ENCODE measurements at places on chromosomes 1 and 21. TPM values are rescaled to one million over a fixed set of nuclear protein-coding genes. Genes with fewer than 3 reads are reported as not detected.

FOXO6 gene
- 0.24 TPM for total RNA-seq

ATP6V1G3 gene
- not detected for total RNA-seq

CFHR1 gene
- total RNA-seq: not detected

- peaks cover 8% of the 10 kb centered on the region for H3K27me3 ChIP-seq
- peak within 1 kb of the TSS; percentile 92 for H3K27ac ChIP-seq
- peaks cover 56% of the 10 kb centered on the region for H3K4me1 ChIP-seq
- H3K4me3 ChIP-seq: peak within 1 kb of the TSS; percentile 87
- H3K36me3 ChIP-seq: peaks cover 26% of the 10 kb centered on the region
These were observed at the start of gene TMEM63A for GRCh38 chr1:225881959-225882693. Gene TMEM63A (minus strand): TSS chr1:225882380. CDS start chr1:225877580, 4,800 bp downstream.

- no peaks in the 10 kb centered on the region for H3K27me3 ChIP-seq
- H3K4me1 ChIP-seq: no peaks in the 10 kb centered on the region
- H3K27ac ChIP-seq: no peak overlapping the region
- no peak for DNase-seq
- no peaks in the 10 kb centered on the region for H3K36me3 ChIP-seq
These were observed 86.1 kb upstream of the CYYR1 start for GRCh38 chr21:26659182-26659581.

DNA sequence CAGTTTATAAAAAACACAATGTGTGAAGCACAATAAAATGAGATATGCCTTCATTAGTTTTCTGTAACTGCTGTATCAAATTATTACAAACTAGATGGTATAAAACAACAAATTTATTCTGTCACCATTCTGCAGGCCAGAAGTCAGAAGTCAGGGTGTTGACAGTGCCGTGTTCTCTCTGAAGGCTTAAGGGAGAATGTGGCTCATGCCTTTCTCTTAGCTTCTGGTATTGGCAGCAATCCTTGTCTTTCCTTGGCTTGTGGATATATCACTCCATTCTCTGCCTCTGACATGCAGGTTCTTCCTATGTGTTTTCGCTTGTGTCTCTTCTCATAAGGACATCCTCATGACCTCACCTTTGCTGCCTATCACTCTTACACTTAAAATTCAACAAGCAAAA is 10.1 kb downstream of the NEK7 start:
- no peaks in the 10 kb centered on the region for H3K27me3 ChIP-seq
- no peak for DNase-seq
- H3K4me3 ChIP-seq: peak overlapping the region; percentile 75
- peaks cover 86% of the 10 kb centered on the region for H3K4me1 ChIP-seq
- peak overlapping the region; percentile 92 for H3K27ac ChIP-seq
- peaks cover 8% of the 10 kb centered on the region for H3K36me3 ChIP-seq

DNA sequence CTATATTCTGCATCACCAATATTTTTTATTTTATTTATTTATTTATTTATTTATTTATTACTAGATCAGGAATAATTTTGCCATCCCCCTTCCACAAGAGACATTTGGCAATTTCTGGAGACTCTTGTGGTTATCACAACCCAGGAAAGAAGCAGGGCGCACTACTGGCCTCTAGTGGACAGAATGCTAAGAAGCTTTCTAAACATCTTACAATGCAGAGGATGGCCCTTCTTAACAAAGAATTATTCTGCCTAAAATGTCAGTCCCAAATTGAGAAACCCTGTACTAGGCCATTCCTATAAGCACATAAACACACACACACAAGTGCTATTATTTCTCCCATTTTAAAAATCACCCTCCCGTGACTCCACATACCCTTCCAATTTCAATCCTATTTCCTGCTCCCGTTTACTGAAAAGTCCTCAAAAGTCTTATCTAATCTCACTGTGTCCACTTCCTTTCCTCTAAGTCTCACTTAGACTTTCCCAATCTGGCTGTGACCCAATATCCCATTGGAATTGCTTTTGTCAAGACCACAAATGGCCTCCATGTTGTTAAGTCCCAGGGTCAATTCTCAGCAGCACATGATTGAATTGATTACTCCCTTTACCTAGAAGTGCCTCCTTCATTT is 43.7 kb upstream of the RNF11 start:
- no peak overlapping the region for H3K4me3 ChIP-seq
- H3K4me1 ChIP-seq: no peaks in the 10 kb centered on the region
- H3K27me3 ChIP-seq: peaks cover 4% of the 10 kb centered on the region
- DNase-seq: peak; percentile 73
- no peak overlapping the region for H3K27ac ChIP-seq

DNA sequence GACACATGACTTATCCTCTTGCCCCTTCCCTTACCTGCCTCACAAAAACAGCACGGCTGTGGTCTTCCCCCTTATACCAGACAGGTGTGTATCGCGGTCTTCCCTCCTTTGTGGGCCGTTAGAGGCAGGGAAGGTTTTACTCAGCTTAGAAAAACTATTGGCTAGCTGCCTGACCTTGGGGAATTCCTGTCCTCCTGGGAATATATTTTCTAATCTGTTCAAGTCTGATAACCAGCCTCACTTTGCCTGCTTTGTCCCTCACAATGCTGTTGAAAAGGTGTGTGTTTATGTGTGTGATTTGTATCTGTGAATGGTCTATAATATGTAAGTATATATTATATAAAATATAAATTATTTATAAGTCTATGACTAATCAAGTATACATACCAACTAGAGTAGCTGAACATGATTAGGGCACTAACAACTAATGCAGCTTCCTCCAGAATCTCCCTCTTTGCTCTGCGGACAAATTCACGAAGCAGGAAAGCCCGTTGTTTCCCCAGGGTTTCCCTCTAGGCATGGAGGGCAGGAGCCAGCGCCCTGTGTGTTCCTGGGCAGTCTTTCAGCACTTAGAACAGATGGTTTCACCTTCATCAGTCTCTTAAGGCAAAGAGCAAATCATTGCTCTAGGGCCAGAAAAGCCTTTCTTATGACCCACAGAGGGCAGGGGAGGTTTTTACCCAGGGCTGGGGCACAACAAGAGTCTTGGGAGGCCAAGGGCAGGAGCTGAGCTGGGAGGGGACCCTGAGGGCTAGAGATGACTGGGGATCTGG is 25.6 kb downstream of the SLC26A9 start:
- H3K4me3 ChIP-seq: no peak overlapping the region
- H3K36me3 ChIP-seq: no peaks in the 10 kb centered on the region
- DNase-seq: no peak
- H3K27me3 ChIP-seq: peaks cover 7% of the 10 kb centered on the region
- peaks cover 8% of the 10 kb centered on the region for H3K4me1 ChIP-seq
